ENCODE measurements at places on chromosomes 5 and 9.

DNA sequence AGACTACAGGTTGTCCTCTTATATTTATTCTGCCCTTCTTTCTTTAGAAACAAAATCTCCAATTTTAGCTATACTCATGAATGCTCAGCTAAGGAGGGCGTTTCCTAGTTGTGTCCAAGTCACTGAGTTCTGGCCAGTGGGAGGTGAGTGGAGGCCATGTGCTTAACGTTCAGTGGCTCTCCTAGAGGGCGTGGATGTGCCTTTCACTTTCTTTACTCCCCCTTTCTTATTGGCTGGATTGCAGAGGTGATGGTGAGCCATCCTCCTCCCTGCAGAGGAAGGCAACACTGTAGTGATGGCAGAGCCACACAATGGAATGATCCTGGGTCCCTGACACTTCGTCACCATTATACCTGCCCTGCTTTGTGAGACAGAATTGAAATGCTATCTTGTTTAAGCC is 54.6 kb downstream of the ALG2 start:
- no peak for DNase-seq

DNA sequence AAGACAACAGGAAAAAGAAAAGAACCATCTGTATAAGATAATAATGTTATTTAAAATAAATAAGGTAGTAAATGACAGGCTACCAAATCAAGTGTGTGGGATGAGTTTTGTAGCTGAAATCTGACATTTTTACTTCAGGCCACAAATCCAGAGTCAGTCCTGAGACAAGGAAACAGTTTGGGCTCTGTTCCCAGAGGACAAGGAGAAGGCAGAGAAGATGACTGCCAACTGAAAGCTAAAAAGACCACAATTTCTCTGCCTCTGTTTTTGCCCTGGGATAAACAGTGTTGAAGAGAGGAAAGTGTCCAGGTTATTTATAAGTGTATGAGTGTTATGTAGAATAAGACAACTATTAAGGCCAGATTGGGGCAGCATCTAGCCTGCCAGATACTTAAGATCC is 180.5 kb downstream of the NFIB start:
- no peak for DNase-seq

DNA sequence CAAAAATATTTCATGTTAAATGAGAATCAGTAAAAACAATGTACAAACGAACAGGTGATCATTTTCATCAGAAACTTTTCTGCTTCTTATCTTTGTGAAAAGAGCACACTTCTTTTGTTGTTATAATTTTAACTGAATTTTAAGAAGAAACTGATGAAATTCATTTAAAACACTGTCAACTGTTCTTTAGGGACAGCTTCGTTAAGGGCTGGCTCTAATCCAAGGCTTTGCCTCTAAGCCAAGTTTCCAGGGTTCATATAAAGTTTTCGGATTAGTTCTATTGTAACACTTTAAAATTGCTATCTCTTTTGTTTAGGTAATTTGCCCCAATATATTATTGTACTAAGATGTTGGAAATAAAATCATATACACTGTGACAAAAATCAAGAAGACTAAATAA is 559.2 kb downstream of the TUSC1 start:
- no peak for DNase-seq

DNA sequence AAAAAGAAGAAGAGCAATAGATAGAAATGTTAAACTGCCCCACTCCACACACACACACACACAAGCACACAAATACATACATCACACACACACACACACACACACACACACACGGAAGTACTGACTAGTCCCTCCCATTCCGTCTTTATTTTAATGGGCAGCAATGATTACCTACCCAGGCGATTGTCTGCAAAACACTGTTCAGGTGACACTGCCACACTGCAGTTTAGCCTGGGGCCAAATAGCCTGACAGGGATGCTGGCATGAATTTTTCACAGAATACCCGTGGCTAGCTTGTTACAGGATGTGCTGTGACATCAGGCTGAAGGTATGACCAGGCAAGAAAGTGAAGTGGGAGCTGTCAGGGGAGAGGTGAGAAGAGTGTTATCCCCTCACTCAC is 86.9 kb downstream of the FRMD3 start:
- no peak for DNase-seq

DNA sequence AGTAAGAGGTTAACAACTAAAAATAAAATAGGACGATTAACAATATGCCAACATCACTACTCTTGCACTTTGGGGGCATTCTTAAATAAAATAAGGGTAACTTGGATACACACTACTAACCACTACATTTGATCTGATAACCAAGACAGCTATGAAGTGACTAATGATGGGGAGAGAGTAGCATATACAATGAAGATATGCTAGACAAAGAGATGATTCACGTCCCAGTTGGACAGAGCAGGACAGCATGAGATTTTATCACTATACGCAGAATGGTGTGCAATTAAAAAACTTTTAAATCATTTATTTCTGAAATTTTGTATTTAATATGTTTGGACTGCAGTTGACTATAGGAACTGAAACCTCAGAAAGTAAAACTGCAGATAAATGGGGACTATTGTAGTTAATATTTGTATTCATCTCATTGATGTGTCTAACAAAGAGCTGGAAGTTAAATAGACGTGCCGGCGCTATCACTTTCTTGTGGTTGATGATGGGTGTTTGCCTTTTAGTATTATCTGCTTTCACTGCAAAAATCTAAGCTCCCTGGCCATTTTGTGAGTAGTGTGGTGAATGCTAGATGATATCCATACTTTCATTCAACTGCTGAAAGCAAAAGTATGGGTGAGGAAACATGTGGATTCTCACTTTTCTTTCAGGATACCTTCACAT is 18.7 kb downstream of the GIN1 start:
- no peak for DNase-seq

DNA sequence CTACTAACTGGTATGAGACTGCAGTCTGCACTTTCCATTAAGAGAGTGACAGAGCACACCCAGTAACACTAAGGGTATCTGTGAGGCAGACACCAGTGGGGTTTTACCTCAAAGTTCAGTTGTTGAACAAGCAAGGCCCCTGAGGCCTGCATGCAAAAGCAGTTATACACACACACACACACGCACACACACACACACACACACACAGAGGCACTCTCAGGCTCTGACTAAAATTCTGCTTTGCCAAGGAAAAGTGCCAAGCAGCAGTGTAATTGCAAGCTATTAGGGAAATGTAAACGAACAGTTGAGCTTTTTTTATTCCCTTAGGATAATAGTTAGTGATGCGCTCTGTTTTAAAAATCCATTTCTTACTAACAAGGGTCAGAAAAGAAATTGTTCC is 377.1 kb downstream of the SPOCK1 start:
- DNase-seq: peak; percentile 61

DNA sequence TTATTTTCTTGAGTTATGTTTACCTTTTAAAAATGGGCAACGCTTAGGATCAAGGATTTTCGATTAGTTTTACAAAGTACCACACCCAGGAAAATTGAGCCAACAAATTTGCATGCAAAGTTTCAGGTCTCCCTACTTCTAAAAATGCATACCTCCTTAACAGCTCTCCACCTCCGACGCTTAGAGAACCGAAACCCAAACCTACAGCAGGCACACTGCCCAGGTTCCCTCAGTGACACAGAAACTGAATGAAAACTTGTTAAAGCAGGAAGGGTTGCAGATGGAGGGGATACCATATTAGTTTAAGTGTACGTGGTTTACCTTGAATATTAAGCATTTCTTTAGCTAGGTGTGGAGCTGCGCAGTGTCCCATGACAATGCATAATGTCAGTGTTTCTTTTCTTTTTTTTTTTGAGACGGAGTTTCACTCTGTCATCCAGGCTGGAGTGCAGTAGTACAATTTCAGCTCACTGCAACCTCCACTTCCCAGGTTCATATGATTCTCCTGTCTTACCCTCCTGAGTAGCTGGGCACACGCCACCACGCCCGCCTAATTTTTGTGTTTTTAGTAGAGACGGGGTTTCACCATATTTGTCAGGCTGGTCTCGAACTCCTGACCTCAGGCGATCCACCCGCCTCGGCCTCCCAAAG is 1.6 kb upstream of the SUB1 start:
- DNase-seq: no peak
